Urinary bladder (tissue), 4 donors: ENCODE measurements at places on chromosomes 2 and 18. TPM values are rescaled to one million over a fixed set of nuclear protein-coding genes. Genes with fewer than 3 reads are reported as not detected.

GRCh38 chr2:85012855-85013254, 41.9 kb downstream of the KCMF1 start:
- DNase-seq: no peak

GRCh38 chr2:177542396-177542795, 149.8 kb downstream of the AGPS start:
- no peak for DNase-seq

DNA sequence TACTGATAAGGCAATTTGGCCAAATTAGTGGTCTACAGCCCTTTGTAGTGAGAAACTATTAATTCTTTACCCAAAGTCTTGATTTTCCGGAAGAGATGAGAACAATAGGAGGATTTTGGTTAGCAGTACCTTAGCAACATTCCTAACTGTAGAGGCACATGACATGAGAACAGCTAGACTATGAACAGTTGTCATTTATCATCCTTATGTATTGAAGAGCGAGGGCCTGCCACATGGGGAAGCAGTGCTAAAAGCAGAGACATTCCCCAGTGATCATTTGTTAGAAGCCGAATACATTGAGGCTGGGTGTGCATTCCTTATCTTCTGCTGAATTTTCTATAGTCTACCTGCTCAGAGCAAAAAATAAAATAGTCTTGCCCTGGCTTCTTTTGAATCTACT, 65.2 kb downstream of the RBBP8 start:
- DNase-seq: no peak

- DNase-seq: no peak
Measured at GRCh38 chr2:101823859-101824258, 126.4 kb downstream of the MAP4K4 start.

- DNase-seq: no peak
Measured at GRCh38 chr18:12373116-12373770, 3.8 kb downstream of the AFG3L2 start.

GRCh38 chr2:12617366-12617765, 99.4 kb upstream of the TRIB2 start:
- no peak for DNase-seq

ARHGEF4 gene
- 18.2 TPM for polyA plus RNA-seq

ANKRD62 gene
- polyA plus RNA-seq: not detected

DNA sequence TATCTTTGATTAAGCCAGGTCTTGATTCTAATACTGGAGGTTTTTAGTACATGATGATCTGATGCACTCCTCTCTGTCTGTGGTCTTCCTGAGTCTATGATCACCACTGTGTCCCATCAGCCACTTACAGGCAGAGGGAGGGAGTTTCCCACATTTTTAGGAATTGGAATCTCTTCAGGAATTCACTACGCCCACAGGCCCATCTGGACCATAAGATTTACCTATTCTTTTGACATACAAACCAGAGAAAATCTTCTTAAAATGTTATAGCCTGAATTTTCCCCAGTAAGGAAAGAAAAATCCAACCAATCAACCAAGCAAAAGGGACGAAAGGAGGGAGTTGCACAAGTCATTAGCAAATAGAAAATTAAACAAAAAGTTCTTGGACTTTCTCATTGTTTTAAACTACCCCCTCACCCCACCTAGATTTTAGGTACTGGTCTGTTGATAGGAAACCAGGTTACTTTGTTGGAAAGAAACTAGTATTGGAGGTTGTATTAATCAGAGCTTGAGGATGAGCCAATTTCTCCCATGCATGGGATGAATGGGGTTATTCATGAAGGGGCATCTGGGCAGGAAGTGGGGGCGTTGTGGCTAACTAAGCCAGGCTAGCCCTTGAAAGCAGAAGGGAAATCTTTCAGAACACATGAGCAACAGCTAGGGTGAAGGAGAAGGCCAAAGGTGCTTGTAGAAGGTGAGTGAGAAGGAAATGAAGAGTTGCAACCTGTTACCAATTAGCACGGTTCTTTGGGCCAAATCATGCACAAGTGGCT, 328.2 kb upstream of the MEX3C start:
- no peak for DNase-seq

IFIH1 gene
- 7.9 TPM for polyA plus RNA-seq

- DNase-seq: no peak
Measured at GRCh38 chr2:146523196-146523595, 1321.6 kb upstream of the ACVR2A start.
